Small intestine (tissue), 16 donors: ENCODE measurements at places on chromosomes 7 and 10.

GRCh38 chr7:155222061-155222460 lies 75.6 kb upstream of the INSIG1 start:
- no peak overlapping the region for H3K27ac ChIP-seq
- peaks cover 6% of the 10 kb centered on the region for H3K4me1 ChIP-seq
- no peak for DNase-seq

- H3K36me3 ChIP-seq, result no peaks in the 10 kb centered on the region
- H3K4me3 ChIP-seq, result no peak overlapping the region
- no peak overlapping the region for H3K27ac ChIP-seq
- H3K4me1 ChIP-seq, result no peaks in the 10 kb centered on the region
Measured at GRCh38 chr10:95814011-95814727, 58.2 kb downstream of the ENTPD1 start.

DNA sequence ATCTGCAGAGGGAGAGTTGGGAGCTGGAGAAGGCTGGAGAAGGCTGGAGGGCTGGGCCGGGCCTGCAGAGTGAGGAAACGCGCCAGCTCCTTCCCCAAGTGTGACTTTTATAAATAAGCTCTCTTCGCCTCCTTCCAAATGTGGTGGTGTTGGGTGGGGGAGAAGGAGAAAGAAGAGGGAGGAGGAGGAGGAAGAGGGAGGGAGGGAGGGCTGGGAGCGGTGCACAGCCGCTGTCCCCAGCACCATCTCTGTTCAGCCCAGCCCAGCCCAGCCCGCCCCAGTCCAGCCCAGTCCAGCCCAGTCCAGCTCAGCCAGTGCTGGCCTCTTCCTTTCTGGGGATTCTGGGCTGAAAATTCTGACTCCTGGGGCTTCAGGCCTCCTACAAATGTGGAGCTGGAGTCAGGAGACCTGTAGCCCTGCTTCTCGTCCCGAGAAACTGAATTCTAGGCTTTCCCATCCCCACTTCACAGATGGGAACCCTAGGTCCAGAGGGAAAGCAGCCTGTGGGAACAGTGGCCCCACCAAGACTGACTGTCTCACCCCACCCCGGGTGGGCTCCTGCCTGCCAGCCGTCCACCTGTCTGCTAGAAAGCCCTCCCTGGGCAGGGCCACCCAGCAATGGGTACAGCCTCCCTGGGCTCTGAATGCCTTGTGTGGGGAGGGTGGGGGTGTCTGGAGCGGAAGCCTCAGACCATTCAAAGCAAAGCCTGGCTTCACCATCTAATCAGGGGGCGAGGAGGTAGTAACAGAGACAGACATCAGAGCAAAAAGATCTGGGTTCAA lies 2.3 kb downstream of the STX1A start:
- H3K27ac ChIP-seq, result no peak overlapping the region
- no peak for DNase-seq
- H3K4me3 ChIP-seq, result no peak overlapping the region
- H3K27me3 ChIP-seq, result no peaks in the 10 kb centered on the region
- no peaks in the 10 kb centered on the region for H3K36me3 ChIP-seq
- peaks cover 4% of the 10 kb centered on the region for H3K4me1 ChIP-seq

DNA sequence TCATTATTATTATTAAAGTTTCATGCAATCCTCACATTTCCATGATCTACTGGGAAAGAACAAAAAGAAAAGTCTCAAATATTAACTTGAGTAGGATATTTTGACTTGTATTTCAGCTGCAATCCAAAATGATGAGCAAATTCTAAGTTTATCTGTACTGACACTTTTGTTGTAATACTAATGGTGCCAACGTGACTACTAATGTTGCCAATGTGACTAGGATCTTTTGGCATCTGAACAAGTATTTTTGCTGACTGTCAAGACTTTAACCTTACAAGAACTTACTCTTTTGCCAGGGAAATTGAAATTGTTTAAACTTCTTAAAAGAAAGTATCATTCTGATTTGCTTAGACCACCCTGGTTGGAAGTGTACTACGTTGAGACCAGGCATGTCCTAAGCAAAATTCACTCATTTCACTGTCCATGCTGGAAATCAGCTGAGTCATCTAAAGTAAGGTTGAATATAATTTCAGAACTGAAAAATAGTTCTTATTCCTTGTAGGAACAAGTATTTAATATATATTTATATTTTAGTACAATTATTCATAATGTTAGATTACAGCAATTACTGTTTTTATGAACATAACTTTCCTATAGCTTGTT lies 78.5 kb upstream of the LYZL1 start:
- no peak overlapping the region for H3K27ac ChIP-seq
- H3K36me3 ChIP-seq, result no peaks in the 10 kb centered on the region
- no peak for DNase-seq
- no peak overlapping the region for H3K4me3 ChIP-seq
- no peaks in the 10 kb centered on the region for H3K4me1 ChIP-seq

DNA sequence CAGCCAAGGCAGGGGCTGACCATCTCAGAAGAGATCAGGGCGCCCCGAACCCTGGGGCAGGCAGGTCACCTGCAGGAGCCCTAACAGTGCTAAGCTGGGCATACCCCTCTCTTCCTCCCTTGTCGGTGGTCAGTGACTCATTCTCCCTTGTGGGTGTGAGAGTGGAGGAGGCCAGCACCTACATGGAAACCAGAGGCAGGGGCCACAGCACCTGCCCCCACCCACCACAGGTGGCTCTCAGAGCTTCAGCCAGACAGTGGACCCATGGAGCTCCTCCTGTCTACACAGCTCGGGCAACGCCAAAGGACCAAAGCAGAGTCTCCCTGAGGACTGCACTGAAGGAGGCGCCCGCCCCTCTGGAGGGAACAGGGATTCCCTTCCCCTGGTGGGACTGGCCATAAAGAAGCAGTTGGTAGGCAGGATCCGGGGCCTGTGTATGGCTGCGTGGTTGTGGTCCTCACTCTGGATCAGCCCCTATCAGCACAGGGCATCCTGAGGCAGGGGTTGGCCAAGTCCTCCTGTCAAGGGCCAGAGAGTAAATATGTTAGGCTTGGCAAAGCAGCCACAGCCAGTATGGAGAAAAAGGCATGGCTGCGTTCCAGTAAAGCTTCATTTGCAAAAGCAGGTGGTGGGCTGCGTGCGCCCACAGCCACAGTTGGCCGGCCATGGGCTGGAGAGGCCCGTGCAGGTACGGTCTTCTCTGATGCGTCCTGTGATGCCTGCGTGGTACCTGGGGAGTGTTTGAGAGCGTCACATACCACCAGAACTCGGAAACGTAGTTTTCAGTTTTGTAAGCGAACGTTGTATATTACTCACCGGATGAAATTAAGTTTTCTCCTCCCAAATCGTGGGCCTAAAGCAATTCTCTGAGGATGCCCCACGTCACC lies 198.2 kb downstream of the EBF3 start:
- no peak overlapping the region for H3K27ac ChIP-seq
- DNase-seq, result no peak
- no peaks in the 10 kb centered on the region for H3K27me3 ChIP-seq
- H3K4me3 ChIP-seq, result no peak overlapping the region

- no peak for DNase-seq
- H3K36me3 ChIP-seq, result no peaks in the 10 kb centered on the region
- no peak overlapping the region for H3K27ac ChIP-seq
- H3K27me3 ChIP-seq, result no peaks in the 10 kb centered on the region
- H3K4me3 ChIP-seq, result no peak overlapping the region
Measured at GRCh38 chr10:55793024-55793423, 568.0 kb downstream of the ZWINT start.

GRCh38 chr10:93916257-93917063 lies 22.7 kb downstream of the SLC35G1 start:
- H3K27me3 ChIP-seq, result no peaks in the 10 kb centered on the region
- H3K36me3 ChIP-seq, result no peaks in the 10 kb centered on the region
- peak; percentile 70 for DNase-seq
- H3K4me3 ChIP-seq, result no peak overlapping the region
- H3K4me1 ChIP-seq, result no peaks in the 10 kb centered on the region

DNA sequence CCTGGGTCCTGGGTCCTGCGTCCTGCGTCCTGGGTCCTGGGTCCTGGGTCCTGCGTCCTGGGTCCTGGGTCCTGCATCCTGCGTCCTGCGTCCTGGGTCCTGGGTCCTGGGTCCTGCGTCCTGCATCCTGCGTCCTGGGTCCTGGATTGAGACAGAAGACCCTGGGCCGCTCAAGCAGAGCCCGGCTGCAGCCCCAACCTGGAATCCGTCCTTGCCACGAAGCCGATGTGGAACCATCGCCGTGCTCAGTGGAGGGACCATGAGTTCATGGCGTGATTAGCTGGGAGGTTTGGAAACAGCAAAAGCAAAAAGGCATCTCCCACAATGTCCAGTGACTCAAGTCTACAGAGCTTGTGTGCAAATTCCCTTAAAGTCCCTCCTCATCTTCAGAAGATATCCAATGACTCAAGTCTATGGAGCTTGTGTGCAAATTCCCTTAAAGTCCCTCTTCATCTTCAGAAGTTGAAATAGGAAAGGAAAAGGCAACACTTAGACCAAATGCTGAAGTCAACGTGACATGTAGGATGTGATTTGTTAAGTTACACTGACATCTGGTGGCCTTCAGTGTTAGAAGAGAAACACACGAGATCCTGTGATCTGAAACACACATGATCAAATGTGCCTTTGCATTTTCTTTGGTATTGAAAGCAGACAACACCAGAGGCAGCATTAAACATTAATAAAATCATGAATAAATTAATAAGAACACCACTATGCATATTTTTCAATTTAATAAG lies 179.9 kb downstream of the PTPRN2 start:
- H3K4me3 ChIP-seq, result no peak overlapping the region
- DNase-seq, result peak; percentile 86
- H3K4me1 ChIP-seq, result peaks cover 20% of the 10 kb centered on the region
- peak overlapping the region; percentile 61 for H3K27ac ChIP-seq

DNA sequence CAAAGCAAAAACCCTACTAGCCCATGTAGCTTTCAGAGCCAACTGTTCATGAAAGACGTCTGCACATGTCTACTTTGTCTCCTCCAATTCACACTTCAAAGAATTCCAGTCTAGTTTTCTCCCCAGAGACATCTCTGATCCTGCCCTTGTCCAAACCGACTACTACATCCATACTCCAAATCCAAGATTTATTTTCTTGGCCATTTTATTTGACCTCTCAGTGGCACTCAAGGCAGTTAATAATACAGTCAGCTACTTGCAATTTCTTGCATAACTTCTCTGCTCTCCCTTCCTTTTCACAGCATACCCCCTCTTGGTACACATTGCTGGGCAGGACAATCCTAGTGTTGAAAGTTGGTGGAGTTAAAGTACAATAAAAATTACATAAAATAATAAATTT lies 170.9 kb upstream of the INHBA start:
- no peak overlapping the region for H3K27ac ChIP-seq
- H3K36me3 ChIP-seq, result no peaks in the 10 kb centered on the region
- DNase-seq, result no peak
- H3K4me1 ChIP-seq, result peaks cover 2% of the 10 kb centered on the region
- no peaks in the 10 kb centered on the region for H3K27me3 ChIP-seq

DNA sequence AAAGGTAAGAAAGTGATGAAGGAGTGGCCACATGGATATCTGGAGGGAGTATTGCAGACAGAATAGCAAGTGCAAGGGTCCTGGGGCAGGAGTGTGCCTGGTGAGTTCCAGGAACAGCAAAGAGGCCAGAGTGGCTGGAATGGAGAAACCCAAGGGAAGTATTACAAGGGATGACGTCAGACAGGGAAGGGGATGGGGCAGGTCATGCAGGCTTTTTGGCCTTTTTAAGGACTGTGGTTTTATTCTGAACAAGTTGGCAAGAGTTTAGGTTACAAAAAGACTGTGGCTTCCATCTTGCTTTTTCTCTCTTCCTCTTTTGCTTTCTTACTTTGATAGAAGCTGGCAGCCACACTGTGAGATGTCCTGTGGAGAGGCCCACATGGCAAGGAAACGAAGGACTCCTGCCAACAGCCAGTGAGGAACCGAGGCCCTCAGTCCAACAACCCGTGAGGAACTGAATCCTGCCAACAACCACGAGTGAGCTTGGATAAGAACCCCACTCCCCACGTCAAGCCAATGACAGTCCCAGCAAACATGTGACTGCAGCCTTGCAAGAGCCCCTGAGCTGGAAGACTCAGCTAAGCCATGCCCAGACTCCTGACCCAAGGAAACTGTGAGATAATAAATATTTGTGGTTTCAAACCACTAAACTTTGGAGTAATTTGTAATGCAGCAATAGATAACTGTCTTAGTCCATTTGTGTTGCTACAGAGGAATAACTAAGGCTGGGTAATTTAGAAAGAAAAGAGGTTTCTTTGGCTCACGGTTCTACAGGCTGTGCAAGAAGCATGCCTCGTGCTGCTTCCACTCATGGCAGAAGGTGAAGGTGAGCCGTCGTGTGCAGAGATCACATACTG lies 19.8 kb upstream of the KDM7A start:
- no peak overlapping the region for H3K4me3 ChIP-seq
- no peak for DNase-seq
- H3K27me3 ChIP-seq, result peaks cover 4% of the 10 kb centered on the region
- no peak overlapping the region for H3K27ac ChIP-seq
- no peaks in the 10 kb centered on the region for H3K4me1 ChIP-seq
- H3K36me3 ChIP-seq, result no peaks in the 10 kb centered on the region

- peaks cover 15% of the 10 kb centered on the region for H3K4me1 ChIP-seq
- no peaks in the 10 kb centered on the region for H3K36me3 ChIP-seq
- H3K27ac ChIP-seq, result no peak overlapping the region
Measured at GRCh38 chr10:32197423-32197822, 141.2 kb upstream of the KIF5B start.

GRCh38 chr10:126948355-126949160 lies 43.3 kb downstream of the DOCK1 start:
- H3K27me3 ChIP-seq, result no peaks in the 10 kb centered on the region
- peaks cover 12% of the 10 kb centered on the region for H3K36me3 ChIP-seq
- no peaks in the 10 kb centered on the region for H3K4me1 ChIP-seq
- no peak overlapping the region for H3K4me3 ChIP-seq

- H3K4me1 ChIP-seq, result no peaks in the 10 kb centered on the region
- no peaks in the 10 kb centered on the region for H3K27me3 ChIP-seq
- H3K4me3 ChIP-seq, result no peak overlapping the region
Measured at GRCh38 chr7:28168393-28169158, 12.0 kb downstream of the JAZF1 start.

- H3K36me3 ChIP-seq, result no peaks in the 10 kb centered on the region
- no peak overlapping the region for H3K4me3 ChIP-seq
- H3K27me3 ChIP-seq, result no peaks in the 10 kb centered on the region
Measured at GRCh38 chr7:106045586-106045985, 66.5 kb downstream of the SYPL1 start.

DNA sequence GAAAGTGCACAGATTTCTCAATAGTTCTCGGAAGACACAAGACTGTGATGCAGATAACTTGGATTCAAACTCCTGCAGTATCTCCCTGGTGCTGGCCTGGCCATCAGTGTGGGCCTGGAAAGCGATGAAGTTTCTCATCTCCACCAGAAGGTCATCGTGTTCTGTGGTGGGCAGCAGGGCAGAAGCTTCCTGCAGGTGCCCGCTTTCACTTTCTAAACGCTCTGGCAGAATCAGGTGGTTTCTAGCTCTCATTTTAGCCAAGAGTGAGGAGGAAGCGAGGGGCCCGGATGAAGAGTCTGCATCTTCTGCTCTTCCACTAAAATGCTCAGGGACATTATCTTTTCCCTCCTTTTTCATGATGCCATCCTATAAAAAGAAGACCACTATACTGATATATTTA lies 63.0 kb upstream of the DRGX start:
- H3K27me3 ChIP-seq, result no peaks in the 10 kb centered on the region
- H3K4me1 ChIP-seq, result no peaks in the 10 kb centered on the region
- no peak overlapping the region for H3K27ac ChIP-seq
